CD14-positive monocyte (primary cell): ENCODE measurements at places on chromosomes 2 and 18. TPM values are rescaled to one million over a fixed set of nuclear protein-coding genes. Genes with fewer than 3 reads are reported as not detected.
A peak's percentile ranks its signal among the peaks of the same experiment; 100 is the strongest.

The CXCR2 gene
- polyA plus RNA-seq, result 33.5 TPM

- no peak overlapping the region for H3K4me3 ChIP-seq
- H3K27ac ChIP-seq, result no peak overlapping the region
- no peaks in the 10 kb centered on the region for H3K4me1 ChIP-seq
- H3K36me3 ChIP-seq, result no peaks in the 10 kb centered on the region
Observed at GRCh38 chr18:59768409-59768808, 71.2 kb upstream of the CCBE1 start.

DNA sequence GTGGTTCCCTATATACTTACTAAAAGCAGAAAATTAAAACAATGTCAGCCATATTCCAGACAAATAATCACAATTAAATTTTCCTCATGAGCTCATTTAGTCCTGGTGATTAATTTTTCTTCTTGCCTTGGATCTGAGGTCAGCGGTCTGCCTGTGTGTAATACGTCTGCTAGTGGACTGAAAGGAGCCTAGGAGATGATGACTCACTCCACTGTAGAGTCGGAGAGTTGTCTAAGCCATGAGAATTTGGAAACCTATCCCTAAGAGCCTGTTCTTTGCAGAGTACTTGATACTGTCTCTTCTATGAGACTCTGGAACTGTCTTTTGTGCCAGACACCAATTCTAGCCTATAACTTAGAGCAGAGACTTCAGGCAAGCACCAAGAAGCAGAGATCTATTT lies 94.2 kb upstream of the RAB27B start:
- H3K27ac ChIP-seq, result no peak overlapping the region
- no peaks in the 10 kb centered on the region for H3K4me1 ChIP-seq
- H3K4me3 ChIP-seq, result no peak overlapping the region
- DNase-seq, result no peak

The CDH20 gene
- polyA plus RNA-seq, result not detected

DNA sequence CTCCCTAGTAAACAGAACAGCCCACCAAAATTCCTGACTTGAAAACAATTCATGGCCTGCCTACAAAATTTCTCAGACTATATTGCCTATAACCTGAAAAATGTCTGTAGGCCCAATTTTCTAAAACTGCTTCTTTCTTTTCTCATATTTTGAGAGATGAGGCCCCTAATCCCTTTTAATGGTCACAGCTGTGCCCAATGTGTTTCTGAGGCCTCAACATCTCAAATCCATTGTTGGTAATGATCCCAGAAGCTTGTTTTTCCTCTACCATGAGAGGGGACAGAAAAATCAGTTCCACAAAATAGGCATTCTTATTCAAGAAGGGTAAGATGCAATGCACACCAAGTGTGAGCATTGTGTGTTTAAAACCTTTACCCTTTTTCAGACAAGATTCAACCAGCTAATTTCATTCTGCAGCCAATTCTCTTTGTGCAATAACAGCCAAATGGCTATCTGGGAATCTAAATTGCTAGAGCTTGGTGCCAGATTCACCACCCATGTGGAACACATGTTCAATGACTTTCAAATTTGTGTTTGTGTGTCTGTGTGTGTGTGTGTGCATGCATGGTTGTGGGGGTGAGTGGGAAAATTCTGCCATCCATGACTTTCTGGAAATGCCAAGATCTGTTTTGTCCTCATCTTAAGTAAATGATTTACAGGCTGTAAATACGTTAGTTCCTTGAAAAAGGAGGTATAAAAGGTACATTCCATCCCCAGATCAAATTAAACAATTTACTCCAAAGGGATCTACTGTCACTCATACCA lies 319.5 kb downstream of the TNS1 start:
- no peaks in the 10 kb centered on the region for H3K4me1 ChIP-seq
- no peaks in the 10 kb centered on the region for H3K27me3 ChIP-seq
- no peak overlapping the region for H3K4me3 ChIP-seq

GRCh38 chr18:44668270-44668975 lies 12.3 kb upstream of the SETBP1 start:
- H3K4me3 ChIP-seq, result no peak overlapping the region
- H3K36me3 ChIP-seq, result no peaks in the 10 kb centered on the region
- peaks cover under 1% of the 10 kb centered on the region for H3K27me3 ChIP-seq

DNA sequence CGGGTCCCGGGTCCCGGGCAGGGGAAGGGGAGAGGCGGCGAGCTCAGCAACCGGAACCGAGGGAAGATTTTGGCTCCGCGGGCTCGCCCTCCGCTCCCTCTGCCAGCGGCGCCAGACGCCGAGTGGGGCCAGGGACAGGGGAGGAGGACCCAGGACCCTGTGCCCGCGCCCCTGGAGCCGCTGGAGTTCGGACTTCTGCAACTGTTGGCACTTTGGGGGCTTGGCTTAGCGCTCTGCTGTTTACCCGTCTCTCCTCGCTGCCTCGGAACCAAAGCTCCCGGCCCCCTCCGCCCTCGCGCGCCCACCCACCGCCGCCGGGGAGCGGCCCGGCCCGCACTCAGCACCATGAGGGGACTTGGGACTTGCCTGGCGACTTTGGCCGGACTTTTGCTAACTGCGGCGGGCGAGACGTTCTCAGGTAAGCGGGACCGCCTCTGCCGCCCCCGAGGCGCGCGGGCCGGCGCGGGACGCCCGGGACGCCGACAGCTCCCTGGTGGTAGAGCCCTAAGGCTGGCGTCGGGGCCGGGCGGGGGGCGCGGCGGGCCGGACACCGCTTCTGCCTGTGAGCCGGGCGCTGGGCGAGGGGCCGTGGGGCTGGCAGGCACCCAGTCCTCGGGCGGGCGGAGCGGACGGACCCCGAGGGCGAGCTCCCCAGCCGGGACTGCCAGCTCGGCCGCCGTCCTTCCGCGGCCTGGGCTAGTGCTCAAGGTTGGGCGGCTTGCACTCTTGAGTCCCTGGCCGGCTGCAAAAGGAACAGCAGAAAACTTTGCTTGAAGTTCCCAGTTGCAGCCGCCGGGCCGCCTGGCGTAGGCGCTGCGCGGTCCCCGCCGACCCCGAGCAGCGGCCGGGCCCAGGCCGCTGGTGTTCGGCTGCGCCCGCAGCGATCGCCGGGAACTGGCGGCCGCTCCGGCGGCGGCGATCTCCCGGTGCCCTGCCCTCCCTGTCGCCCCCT lies 634 bp downstream of the PTPRM start:
- no peak overlapping the region for H3K27ac ChIP-seq
- no peaks in the 10 kb centered on the region for H3K36me3 ChIP-seq
- DNase-seq, result peak; percentile 5
- H3K27me3 ChIP-seq, result peaks cover 56% of the 10 kb centered on the region
- peaks cover 14% of the 10 kb centered on the region for H3K4me1 ChIP-seq

GRCh38 chr2:188720811-188721605 lies 253.2 kb upstream of the COL3A1 start:
- no peaks in the 10 kb centered on the region for H3K36me3 ChIP-seq
- DNase-seq, result no peak
- H3K4me3 ChIP-seq, result no peak overlapping the region
- H3K4me1 ChIP-seq, result no peaks in the 10 kb centered on the region
- no peaks in the 10 kb centered on the region for H3K27me3 ChIP-seq
